Activated T-helper 1 cell treated with anti-CD3 and anti-CD28 coated beads, Interleukin-2, amount 50 U/mL, for 16 hours (primary cell): ENCODE measurements at places on chromosomes 5 and 9.

GRCh38 chr9:113876151-113876992 lies at the start of gene ZNF618:
Gene ZNF618, plus strand, starts transcription at chr9:113876309. Its CDS starts 72 bp downstream, at chr9:113876381.
- DNase-seq = no peak

DNA sequence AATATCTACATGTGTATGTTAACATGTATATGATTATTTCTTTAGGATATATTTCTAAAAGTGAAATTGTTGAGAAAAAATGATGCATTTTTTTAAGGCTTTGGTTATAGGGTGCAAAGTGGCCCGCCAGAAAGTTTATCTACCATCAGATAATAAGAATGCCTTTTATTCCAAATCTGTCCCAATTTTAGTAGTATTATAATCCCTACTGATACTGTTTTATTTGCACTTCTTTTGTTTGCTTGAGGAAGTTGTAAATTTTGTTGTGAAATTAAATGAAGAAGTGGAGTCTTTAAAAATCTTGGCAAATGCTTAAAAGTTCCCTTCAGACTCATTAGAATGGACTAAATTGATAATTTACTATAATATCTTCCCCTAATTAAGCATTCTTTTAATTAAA lies 73.0 kb downstream of the NIPBL start:
- no peak for DNase-seq

DNA sequence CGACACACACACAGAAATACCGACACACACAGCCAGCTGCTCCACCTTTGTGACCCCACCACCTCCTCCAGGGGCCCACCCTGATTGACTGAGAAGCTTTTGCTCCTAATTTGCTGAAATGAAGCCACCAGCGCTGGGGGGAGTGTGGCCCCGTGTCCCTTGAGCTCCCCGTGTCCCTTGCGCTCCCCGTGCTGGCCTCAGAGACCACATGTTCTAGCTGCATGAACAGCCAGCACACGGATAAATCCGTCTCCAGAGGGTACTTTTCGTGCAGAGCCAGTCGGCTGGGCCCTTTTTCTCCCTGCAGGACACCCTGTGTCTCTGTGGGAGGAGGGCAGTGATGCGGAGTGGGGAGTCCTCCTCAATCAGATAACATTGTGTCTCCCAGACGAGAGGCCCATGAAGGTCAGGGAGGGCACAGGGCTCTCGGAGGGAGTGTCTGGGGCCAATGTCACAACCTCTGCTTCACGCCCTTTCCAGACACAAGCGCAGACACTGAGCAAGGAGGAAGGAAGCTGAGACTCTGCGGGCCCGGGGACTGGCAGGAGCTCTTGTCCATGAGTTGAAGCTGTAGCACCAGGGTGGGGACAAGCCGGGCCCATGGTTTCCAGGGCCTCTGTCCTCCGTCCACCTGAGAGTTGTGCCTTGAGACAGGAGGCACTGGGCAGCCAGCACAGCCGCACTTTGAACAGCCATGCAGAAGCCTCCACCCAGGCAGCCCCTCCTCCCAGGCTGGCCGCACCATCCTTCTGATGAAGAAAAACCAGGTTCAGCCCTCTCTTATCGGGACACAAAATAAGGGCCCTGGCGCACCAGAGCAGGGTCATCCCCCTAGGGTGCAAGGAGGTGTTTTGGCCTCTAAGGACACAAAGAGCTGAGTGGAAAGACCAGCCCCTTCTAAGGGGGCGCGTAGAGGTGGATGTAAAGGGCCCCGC lies 36.4 kb upstream of the SLC6A19 start:
- DNase-seq = no peak

DNA sequence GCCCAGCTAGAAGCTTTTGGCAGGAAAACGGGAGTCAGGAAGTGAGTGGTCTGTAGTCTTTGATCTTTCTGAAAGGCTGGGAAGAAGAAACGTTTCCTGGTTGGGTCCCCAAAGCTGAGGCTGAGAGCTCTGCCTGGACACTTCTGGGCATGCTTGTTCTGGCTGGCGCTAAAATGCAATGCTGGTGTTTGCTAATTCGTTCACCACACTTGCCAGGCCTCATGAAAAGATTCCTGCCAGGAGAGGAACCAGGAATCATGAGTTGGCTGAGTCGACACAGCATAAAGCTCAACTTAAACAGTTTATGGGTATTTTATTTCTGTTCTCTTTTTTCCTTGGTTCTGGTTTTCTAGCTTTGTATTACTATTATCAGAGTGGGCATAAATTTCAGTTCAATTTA lies 10.7 kb upstream of the PTGR1 start:
- no peak for DNase-seq

DNA sequence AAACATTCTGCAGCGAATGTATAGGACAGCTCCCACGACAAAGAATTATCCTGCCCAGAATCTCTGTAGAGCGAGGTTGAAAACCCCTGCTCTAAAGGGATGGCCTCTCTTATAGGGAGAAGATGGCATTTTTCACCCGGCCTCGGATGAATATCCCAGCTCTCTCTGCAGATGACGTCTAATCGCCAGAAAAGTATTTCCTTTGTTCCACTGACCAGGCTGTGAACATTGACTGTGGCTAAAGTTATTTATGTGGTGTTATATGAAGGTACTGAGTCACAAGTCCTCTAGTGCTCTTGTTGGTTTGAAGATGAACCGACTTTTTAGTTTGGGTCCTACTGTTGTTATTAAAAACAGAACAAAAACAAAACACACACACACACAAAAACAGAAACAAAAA lies 17.4 kb upstream of the RARS1 start:
- no peak for DNase-seq

DNA sequence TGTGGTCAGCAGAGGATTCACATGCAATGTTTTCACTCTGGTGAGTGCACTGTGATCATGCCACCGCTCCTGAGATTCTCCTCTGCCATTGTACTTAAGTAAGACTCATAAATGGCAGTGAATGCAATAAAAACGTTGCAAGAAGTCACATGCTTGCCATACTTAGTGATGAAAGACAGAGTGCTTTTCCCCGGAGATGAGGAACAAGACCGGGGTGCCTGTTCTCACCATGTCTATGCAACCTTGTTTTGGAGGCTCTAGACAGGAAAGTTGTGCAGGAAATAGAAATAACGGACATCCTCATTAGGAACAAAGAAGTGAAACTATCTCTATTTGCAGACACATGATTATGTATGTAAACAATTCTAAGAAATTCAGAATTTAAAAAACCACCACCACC lies 84.7 kb upstream of the IRX2 start:
- no peak for DNase-seq

DNA sequence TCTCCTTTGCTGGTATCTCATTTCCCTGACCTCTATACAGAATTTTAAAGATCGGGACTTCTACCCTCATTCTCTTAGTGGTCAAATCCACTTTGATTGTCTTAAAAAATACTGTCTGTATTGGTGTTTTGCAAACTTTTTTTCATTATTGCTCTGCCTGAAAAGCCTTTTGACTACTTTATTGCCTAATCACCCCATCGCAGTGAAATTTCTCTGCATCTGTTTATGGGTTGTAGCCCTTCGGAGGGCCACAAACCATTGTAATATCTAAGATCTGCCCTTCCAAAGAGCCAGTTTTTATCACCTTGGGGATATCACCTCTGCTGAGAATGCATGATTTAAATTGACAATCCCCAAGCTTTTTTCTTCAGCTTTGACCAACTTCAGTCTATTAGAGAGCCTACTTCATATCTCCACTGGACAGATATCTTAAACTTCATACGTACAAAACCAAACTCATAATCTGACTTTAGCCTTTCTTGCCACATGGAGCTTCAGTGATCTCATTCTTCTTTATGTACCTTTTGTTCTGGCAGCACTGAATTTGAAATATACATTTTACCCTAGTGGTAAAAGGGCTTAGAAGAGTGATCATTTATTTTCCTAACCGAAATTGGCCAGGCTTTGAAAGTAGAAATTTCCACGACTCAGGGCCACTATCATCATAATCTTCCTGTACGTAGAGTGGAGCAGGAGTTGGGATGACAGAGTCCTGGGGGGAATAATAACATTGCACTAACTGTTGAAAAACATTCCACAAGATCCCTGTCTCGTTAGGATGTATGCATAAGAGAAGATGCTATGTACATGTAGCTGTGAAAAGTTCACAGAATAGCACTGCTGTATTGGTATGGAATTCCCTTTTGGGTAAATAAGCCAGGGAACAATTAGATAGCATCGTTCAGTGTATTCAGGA lies 21.4 kb downstream of the KIF2A start:
- DNase-seq = no peak

DNA sequence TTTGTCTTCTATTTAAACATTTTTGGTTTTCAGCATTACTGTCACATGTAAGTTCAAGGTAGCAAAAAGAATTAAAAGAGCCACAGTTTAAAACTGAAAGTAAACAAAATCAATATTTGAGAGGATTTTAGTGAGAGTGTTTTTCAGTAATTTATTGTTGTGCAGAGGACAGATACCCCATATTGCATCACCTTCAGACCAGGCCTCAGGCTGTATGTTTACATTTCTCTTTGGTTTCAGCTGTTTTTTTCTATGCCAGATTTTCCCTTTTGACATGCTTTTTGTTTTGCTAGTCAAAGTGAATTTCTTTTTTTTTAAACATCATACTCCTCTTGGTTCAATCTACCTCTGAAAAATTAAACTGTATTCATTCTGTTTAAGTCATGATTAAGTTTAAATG lies 47.2 kb downstream of the MAST4 start:
- no peak for DNase-seq

DNA sequence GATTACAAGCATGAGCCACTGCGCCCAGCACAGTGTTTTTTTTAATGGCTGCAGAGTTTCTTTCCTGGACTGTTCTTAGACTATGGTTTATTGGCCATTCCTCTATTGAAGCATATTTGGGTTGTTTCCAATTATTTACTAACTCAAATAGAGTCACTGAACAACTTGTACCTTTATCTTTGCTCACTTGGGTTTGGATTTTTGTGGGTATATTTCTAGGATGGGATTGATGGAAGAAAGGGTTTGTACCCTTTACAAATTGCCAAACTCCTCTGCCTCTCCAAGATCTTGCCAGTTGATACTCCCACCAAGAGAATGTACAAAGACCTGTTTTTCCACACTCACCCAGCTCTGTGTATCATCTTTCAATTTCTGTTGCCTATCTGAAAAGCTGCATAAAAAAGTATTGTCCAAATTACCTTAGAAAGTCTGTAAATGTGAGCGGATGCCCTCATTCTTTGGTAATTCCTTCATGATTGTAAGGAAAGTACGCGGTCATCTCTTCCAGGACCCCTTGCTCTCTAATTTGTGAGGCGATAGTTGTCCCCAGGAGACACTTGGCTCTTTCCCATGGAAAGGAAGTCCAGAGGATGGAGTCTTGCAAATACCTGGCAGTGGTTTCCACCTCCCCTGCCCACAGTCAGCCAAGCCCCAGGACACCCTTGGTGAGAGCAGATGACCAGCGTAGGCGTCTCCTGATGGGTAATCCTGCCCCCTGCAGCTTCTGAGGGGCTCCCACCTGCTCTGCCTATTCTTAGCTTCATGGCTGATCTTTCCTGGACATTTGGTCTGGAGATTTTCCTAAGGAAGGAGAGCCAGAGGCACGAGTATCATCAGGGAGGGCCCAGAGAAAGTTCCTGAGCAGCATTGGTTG lies 33.0 kb downstream of the ARHGEF37 start:
- no peak for DNase-seq

DNA sequence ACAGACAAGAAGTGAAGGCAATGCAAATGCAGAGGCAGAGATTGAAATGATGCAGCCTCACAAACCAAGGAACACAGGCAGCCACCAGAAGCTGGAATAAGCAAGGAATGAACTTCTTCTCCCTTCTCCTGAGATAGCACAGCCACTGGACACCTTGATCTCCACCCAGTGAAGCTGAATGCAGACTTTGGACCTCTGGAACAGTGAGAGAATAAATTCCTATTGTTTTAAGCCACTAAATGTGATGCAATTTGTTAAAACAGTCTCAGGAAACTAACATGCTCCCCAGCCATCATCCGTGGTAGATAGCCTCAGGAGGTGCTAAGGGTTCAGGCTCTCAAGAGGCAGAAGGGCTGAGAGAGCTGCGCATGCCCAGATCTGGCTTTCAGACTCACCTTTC lies 512.2 kb upstream of the ZNF608 start:
- no peak for DNase-seq
